ENCODE measurements at places on chromosomes 6 and 20.

- DNase-seq, result no peak
Measured at GRCh38 chr6:163122365-163122764, 292.2 kb upstream of the QKI start.

DNA sequence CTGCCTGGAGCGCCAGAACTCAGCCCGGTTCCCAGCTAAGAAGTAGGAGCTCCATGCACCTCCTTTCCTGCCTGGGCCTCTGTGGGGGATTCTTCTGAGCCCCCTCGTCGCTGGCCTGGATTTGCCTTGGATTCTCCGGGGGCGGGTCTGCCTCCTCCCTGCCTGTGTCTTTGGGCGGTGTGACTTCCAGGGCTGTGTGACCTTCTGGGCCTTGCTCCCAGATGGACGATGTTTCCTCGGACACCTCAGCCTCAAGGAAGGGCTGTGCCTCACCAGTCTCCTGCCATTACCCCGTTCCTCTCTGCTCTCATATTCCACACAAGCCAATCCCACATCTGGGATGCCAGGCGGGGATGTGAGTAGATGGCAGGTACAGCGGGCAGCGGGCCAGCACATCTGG, 76.8 kb downstream of the ERMARD start:
- DNase-seq, result no peak

- DNase-seq, result no peak
Measured at GRCh38 chr6:32222333-32223230, 1.3 kb downstream of the NOTCH4 start.

- DNase-seq, result no peak
Measured at GRCh38 chr20:17659801-17660200, 22.2 kb downstream of the RRBP1 start.

DNA sequence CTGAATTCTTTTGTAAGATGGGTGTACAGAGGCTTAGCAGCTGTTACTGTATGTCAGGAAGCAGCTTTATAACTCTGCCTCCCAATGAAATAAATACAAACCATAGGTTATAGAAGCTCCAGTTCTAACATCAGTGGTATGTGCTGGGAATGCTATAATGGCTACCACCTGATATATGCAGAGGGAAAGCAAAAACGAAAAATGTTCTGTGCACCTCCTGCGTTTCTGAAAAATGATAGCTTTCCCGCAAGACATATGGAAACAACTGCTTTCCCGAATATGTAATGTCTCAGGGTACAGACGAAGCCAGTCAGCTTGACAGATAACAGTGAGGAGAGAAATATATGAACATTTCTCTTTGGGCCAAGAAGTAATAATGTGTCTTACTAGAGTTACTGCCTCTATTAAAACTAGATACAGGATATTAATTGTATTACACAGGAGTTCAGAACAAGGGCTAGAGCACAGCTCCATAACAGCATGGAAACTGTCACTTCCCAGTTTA, 517.0 kb upstream of the NRSN1 start:
- DNase-seq, result no peak

- no peak for DNase-seq
Measured at GRCh38 chr6:41557335-41557734, 11.2 kb downstream of the FOXP4 start.

GRCh38 chr6:139164001-139164400, 29.1 kb downstream of the HECA start:
- DNase-seq, result no peak

GRCh38 chr6:125824946-125825771, 34.4 kb downstream of the NCOA7 start:
- no peak for DNase-seq

DNA sequence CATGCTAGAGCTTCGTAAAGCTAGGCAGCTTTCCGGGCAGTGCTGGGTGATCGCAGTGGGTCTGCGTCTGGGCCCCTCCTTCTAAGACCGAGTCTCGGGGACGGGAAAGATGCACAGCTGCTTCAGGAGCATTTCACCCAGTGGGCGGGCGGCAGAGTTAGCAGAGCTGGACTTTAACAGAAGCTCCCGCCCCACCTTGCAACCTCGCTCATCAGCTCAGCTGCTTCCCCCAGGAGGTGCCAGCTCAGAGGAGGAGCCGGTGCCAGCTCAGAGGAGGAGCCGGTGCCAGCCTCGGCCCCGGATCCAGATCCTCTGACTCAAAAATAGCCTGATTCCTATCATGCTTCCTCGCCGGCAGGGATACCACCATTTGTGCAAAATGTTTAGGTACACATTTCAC, 94.5 kb upstream of the RPS6KA2 start:
- no peak for DNase-seq

DNA sequence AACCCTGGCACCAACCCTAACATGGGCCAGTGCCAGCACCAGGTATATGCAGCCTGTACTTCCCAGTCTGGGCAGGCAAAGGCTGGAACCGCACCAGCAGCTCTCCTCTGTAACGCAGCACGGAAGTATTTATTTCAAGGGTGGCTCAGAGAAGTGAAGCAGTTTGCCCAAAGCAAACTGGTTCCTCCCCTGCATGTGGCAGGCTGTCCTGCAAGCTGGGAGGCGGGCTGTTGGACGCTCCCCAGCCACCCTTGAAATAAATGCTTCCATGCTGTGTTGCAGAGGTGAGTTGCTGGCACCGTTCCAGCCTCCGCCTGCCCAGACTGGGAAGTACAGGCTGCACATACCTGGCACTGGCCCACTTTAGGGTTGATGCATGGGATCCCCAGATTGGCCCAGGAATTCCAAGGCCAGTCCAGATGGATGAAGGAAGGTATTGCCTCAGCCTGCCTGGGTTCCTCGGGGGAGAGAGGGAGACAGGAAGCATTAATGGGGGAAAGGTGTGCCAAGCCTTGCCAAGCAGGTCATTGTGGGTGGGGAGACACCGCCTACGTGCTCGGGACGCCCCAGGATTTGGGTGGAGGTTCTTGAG, 49.8 kb downstream of the PPARD start:
- DNase-seq, result no peak

DNA sequence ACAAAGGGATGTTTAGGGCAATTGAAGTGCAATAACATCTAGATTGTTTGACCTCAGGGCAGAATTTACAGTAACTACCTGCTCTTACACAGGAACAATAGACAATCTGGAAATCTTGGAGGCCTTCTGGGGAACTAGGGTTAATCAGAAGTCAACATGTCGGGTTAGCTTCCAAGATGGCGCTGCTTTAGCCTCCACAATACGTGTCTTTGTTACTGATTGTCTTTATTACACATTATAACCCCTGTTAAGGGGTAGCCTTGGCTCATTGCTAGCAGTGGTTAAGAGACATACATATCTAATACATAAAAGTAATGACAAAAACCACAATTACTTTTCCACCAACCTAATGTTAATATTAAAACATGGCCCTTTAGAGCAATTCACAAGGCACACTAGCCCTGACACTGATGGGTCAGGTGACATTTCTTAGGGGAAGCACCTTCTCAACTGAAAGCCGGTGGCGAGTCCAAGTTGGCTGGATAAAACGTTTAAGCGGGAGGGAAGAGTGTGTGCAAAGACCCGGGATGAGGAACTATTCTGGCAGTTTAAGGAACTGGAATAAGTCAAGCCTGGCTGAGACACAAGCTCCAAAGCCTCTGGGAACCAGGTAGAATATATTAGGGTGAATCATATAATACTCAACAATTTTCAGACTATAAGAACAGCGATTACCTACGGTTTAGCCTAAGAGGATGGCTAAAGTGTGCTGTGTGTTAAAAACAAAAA, 236.9 kb downstream of the BCAS1 start:
- DNase-seq, result no peak

- DNase-seq, result no peak
Measured at GRCh38 chr20:52586660-52587059, 385.5 kb upstream of the TSHZ2 start.

DNA sequence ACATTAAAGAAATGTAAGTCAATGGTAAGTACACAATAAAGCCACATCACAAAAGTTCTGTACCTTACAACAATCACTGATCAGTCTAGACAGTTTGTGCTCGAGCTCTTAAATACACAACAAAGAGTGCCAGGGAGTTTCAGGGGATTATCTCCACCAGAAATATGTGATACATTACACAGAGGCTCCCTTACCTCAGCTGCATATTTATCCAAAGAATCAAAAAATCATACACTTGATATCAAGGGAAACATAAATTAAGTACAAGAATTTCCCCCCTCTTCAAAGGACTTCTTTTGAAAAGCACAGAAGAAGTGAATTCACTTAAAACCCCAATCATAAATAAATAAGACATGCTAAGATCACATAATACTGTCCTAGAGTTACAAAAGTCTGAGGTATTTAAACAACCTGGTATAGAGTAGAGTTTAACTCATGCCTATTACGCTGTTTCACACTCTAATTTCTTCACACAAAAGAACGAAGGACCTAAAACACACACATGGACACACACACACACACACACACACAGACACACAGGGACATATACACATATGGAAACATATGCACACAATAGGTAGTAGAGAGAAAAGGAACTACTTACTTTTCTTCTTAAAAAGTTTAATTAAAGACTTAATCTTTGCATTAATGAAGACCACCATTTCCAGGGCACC, 528 bp downstream of the NHSL1 start:
- DNase-seq, result no peak

GRCh38 chr6:163180874-163181541, 233.5 kb upstream of the QKI start:
- no peak for DNase-seq

- DNase-seq, result no peak
Measured at GRCh38 chr6:17621003-17621402, 20.9 kb downstream of the FAM8A1 start.

DNA sequence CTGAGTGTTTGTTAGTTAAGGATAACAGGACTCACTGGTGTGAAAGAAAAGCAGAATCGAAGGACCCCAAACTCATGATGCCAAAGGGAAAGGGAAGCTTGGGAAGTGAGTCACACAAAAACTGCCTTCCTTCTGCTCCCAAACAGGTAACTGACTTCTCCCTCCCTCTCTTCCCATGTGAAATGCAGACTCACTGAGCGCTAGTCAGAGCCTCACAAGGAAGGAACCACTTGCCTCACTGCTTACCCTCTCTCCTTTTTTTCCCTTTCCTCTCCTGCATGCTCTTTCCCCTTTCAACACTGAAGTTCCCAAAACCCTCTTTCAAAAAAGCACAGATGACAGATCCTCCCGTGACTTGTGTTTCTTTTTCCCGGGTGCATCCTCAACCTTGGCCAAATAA, 56.4 kb downstream of the LYRM4 start:
- DNase-seq, result no peak

DNA sequence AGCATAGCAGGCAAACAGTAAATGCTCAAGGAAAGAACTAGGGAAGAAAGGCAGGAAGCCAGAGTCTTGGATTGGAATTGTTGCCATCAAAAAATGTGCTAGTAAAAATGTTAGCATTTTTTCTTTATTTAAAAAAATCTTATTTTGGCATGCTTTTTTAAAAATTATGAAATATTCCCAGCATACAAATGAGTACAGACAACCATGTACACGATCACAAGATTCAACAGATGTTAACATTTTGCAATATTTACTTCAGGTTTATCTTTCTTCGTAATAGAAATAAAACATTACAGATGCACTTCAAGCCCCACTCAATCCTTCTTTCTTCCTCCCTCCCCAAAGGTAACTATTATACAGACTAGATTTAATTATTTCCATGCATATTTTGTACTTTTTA, 27.4 kb upstream of the NOP56 start:
- no peak for DNase-seq

- no peak for DNase-seq
Measured at GRCh38 chr6:75155631-75156030, 50.2 kb downstream of the COL12A1 start.

DNA sequence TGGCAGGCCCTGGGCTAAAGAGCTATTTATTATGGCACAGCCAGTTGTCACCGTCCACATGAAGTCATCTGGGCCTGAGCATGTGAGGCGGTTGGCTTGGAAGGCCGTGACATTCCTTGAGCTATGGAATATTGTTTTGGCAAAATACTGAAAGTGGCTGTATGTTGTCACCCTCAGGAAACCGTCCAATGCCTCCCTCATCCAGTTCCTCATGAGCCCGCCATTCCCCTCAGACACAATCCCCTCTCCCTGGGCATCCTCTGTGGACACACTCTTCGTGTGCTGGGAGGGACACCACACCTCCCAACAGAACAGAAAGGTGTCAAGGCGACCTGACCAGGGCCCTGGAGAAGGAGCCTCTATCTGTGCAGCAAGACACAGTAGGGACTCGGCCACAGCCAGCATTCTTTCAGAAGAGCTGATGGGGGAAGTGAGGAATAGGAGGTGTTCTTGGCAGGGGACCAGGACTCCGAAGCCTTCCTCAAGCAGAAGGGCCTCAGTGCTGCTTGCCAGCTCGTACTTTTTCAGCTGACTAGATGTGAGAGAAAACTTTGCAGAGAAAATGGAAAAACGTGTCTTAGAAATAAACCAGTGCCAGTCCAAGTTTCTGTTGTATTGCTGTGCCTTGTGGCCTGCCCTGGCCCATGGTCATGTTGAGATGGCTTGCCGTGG, 120.5 kb downstream of the SOD2 start:
- no peak for DNase-seq

- DNase-seq, result no peak
Measured at GRCh38 chr6:109118337-109118736, 23.0 kb downstream of the CEP57L1 start.

GRCh38 chr6:33628401-33628964, 7.4 kb downstream of the ITPR3 start:
- no peak for DNase-seq

DNA sequence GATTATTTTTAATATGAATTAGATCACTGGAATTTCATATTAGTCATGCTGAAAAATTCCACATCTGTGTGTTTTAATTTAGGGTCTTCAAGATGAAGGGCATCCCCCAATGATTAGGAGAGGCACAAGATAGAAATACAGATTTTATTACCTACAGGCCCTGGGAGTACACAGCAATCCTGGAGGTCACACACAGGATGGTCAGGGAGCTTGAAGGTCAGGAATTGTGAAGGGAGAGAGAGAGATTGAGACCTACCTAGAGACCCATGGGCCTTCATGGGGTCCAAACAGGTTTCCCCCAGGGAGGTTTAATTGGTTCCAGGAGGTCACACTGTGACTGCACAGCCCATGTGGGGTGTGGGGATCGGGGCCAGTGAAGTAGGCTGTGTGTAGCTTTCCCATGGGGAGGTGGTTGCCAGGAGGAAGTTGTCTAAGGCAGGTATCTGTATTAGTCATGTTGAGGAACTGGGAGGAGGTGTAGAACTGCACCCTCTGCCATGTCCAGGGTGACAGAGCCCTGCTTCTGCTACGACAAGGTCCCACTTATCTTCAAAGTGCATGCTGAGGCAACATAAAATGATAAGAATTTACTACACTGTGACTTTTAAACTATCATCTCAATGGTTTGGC, 18.3 kb downstream of the SNX9 start:
- DNase-seq, result no peak

DNA sequence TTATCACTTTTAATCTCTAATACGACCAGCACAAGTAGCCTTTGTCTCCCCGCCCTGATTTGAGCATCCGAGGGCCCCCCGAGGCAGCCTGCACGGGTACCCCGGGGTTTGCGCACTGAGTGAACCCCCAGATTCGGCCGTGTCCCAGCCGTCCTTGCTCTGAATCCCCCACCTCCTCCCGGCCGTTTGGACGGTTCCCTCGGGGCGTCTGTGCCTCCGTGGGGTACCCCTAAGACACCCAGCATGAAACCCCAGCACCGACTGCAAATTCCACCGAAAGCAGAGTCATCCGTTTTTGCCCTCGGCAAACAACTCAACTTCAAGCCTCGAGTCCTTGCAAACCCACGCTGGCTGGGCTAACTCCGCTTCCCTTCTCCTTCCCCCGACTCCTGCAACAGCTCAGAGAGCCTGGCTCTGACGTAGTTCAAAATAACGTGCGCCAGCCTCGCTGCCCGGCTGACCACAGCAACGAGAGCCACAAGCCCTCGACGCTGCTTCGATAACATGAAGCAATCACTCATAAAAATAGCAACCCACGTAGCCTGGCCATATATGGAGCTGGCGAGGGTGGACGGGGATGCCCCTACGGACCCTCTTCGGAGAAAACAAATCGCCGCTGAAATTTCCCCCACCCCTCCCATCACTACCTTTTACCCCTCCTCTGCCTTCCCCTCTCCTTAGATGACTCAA, 764 bp upstream of the SNAP25 start:
- DNase-seq, result peak; percentile 23
